ENCODE measurements at places on chromosomes 11 and 22.

DNA sequence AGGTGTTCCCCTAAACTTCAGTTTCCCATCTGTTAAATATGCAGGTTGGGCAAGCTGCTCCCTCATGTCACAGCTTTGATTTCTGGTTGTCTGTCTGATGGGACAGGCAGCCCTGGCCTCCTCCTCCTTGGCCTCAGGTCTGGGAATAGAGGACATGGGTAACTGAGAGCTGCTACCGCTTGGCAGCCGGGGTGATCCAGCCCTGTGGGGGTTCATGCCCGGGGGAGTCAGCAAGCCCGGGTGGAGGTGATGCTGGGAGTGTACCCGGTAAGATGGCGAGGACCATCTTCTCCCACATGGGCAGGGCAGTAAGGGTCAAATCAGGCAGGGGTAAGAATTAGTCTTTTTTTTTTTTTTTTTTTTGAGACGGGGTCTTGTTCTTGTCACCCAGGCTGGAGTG lies 845.0 kb downstream of the TBC1D22A start:
- DNase-seq = no peak

DNA sequence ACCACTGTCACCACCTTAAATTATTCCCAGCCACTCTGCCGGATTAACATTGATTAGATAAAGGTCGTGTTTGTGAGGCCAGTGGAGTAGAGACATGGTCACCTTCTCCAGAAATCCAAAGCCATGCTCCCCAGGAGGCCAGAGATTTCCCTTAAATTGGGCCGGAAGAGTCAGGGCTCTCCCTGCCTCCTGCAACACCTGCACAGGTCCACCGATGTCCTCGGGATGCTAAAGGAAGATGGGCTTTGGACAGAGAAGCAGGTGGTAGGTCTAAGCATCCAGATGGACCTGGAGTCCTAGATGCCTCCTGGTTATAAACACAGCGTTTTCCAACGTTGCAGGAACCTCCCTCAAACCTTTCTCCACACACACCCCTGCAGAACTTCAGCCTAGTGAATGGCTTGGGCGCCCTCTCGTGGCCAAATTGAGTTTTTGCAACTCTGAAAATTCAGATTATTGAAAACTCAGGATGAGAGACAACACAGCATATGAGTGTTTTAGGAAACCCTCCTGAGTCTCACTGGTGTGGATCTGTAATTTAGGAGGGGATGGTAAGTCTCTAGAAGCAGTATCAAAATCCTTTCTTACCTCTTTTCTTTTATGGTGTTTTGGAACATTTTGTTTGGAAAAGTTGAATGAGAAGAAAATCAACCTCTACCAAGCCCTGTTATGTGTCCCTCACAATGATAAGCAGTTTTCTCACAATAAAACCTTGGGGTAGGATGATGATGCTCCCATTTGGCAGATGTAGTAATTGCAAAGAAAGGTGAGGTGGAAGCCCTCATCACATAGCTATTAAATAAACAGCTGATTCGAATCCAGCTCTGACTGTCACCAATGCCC lies 109.6 kb downstream of the RRAS2 start:
- DNase-seq = peak; percentile 75

GRCh38 chr11:23100726-23101125 lies 240.5 kb upstream of the CCDC179 start:
- DNase-seq = no peak

DNA sequence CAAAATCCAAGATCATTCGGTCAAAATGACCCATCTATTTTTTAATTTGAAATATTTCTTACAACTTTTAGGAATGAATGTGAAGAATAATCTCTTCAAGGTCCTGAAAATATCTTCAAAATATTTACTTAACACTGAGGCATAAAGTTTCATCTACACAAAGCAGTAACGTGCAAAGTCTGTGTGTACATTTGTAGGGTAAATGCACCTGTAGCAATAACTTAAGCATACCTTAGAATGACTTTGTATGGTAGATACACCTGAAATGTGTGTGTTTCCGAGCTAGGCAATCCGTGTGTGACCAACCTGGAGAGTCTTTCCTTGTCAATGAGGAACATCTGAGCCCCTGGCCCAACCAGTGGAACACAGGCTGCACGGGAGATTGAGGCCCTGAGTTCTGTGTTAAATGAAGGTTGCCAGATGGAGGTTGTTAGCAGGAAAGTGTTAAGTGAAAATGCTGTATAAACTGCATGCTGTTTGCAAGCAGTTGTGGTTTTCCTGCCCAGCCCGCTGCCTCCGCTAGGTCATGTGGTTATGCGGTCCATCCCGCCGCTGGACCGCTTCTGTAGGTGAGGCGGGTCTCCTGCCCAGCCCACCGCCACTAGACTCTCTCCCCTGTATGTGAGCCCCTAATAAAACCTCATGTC lies 7.6 kb upstream of the CTR9 start:
- no peak for DNase-seq

- no peak for DNase-seq
Observed at GRCh38 chr11:92224054-92224406, 588 bp upstream of the FAT3 start.

DNA sequence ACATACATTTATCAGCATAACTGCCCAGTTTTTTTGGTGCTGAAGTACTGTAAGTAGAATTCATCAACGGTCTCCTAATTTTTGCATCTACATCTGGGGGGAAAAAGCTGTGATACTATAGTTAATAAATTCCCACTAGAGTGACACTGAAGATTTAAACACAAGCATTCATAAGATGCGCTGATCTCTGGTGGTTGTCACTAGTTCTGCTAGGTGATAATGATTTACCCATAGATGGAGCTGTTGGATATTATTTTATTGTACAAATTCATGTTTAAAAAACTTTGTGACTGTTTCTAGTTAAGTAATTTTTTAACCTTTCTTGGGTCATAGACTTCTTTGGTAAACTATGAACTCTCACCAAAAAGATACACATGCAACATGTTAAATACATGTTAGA lies 106.6 kb downstream of the EMSY start:
- no peak for DNase-seq

- DNase-seq = no peak
Observed at GRCh38 chr22:33984656-33985285, 64.5 kb upstream of the LARGE1 start.

DNA sequence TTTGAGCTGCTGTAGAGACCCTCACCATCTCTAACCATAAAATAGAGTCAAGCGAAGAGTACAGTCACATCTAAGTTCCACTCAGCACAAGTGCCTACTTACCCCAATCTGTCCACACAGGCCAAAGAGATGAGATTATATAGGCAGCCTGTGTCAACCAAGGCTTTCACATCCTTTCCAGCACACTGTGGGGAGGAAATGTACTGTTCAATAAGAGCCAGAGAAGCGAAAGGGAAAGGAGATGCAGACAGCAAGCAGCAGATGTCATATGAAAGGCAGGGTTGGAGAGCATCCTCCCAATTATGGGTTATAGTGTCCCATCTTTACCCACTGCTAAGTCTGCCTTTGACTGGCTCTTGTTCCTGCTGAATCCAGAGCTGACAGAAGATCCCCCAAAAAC lies 16.4 kb downstream of the NRIP3 start:
- DNase-seq = no peak

DNA sequence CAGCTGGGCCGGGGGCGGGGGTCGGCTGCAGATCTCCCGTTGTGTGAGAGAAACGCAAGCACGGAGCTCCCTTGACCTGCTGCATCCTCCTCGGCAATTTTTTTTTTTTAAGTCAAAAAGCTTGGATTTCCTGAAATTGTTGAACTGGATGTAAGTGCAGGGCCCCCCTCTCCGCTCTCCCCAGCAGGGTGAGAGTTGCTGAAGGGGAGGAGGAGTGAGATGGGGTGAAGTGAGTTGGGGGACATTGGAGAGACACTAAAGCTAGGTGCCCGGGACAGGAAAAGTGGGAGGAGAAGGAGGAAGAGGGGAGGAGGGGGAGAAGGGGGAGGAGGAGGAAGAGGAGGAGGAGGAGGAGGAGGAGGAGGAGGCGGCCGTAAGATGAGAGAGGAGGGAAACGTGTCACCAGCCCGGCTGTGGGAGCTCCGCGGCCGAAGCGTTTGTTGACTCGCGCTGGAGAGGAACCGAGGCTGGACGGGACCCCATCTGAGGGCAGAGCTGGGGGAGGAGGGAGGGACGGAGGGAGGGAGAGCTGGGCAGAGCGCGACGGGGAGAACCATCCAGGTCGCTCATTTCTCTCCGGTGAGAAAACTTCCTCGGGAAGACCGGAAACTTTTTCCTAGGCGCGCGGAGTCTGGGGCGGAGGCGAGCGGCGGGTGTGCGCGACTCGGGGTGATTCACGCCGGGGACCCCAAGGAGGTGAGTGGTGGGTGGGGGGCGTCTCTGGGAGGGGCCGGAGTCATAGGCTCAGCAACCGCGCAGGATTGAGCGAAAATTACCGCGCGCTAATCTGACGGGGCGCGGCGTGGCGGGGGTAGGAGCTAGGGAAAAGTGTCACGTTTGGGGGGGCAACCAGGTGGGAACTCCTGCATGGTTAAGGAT lies 80.2 kb downstream of the PRR5L start:
- DNase-seq = no peak

GRCh38 chr22:19786959-19787848 lies 26.6 kb downstream of the TBX1 start:
- DNase-seq = no peak

DNA sequence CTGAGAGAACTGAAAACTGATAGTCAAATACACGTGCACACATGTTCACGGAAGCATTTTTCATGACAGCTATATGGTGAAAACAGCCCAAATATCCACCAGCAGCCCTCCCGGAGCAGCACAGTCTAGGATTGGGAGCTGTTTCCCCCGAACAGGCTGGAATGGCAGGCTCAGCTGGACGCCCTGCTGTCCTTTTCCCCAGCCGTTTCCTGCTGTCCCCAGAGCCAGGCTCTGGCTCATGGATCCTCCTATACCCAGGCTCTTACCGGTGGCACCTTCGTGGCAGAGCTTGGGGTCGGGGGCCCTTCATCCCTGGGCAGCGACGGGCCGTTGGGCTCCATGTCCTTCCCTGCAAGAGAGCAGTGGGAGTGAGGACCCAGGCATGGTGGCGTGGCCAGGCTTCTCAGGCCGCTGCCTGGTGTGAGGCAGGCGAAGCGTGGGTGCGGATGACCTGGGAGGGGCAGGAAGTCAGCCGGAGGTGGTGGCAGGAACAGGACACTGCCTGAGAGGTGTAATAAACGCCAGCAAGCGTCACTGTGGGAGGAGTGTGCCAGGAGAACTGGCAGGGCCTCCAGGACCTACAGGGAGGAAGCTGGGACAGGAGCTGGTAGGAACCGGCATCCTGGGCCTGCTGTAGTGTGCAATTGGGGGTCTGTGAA lies 38.8 kb downstream of the OSBPL5 start:
- DNase-seq = no peak

- no peak for DNase-seq
Observed at GRCh38 chr11:105618343-105618955, 8.6 kb downstream of the GRIA4 start.

- no peak for DNase-seq
Observed at GRCh38 chr11:93031386-93031785, 61.9 kb downstream of the MTNR1B start.

GRCh38 chr22:36480941-36481392 lies 473 bp downstream of the TXN2 start:
- DNase-seq = no peak

GRCh38 chr11:405323-405953 lies 9.4 kb downstream of the SIGIRR start:
- DNase-seq = no peak

DNA sequence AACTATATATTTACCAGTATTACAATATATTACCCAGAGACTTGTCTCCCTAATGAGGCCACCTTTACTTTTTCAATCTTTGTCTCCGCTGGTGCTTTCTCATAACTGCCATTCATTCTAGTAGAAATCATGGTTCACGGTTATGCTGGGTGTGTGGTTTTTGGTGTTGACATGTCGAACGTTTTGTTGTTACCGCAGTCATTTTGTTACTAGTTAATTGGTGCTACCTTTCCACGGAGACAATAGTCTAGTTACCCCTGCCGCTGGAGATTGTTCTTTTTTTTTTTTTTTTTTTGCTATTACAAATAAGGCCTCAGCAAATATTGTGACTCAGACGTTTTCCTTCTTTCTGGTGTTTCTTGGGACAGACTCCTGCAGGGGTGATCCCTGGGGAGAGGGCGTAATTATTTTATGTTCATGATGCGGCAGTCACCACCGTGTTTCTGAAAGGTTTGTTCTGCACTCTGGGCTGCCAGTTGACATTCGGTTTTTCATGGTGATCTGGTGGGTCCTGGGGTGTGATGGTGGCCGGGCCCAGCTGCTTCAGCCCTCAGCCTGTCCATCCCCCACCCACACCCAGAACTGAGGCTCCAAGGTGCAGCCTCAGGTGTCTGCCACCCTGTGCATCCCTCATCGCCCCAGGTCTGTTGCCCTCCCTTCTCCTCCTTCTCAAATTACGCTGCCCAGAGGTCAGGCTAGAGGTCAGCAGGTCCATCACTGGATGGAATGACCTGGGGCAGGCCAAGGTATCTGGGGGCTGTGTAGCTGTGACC lies 28.6 kb downstream of the LRP5 start:
- no peak for DNase-seq

GRCh38 chr11:116396331-116396730 lies 376.5 kb downstream of the BUD13 start:
- no peak for DNase-seq

DNA sequence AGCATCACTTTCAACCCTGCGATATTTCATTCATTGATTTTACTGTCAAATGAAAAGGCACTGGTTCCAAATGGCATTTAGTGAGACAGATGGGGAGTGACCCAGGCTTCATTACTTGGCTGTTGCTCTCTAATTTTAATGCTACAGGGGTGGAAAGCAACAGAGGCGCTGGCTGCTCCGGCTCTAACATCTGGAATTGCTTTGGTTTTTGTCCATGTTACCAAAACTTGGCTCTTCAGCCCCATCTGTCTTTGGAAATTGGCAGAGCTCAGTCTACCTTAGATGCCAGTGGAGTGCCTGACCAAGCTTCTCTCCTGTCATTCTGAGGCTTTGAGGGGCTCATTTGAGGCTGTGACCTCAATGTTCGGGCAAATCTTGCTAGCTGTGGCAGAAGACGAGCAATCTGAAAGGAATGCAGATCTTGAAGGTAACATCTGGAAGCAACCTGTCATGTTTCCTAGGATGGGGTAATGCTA lies 409.5 kb upstream of the SYN3 start:
- no peak for DNase-seq

DNA sequence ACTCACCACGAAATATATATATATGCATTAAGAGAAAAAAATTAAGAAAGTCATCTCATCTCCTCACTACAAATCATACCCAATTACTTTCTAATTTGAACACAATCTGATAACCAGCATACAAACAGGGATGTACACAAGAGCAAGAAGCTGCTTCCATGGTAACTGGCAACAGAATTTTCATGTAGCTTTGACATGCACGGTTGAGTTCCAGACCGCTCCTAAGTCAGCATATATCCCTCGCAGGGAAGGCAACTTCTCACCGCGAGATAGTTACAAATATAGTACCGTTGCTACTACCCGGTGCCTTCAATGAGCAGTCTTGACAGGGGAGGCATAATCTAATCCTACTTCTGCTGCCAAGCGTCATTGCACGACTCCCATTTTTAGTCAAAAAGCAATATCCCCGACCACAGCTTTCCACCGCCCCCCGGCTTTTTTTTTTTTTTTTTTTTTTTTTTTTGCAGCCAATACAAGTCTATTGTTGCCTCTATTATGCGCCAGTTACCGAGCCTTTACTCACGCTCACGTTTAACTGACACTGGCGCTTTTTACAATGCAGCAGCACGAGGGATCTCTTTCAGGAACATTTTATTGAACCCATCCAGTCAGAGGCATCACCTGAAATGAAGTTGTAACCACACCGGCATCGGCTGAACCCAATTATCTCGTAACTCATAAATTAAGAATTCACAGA lies 2.2 kb downstream of the CADM1 start:
- peak; percentile 9 for DNase-seq

GRCh38 chr11:88704485-88704884 lies 361.3 kb downstream of the GRM5 start:
- DNase-seq = no peak

Measured in HAP-1 (cell line).